ENCODE measurements at places on chromosomes 7 and 10.

DNA sequence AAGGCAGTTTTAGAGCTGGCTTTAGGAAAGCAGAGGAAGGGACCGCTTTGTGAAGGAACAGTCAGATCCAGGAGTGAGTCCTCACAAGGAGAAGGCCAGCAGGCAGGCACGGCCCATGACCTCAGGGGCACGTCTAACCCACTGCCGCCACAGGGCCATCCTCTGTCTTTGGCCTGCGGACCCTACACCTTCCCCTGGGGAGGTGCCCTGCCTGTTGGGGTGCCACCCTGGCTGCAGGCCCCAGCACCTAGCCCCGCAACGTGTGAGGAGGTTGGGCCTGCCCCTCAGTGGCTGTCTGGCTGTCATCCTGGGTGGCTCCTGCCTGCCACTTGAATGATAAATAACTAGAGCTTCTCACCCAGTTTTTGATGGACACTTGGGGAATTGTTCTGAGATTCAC, 31.0 kb upstream of the TRIM8 start:
- no peak for DNase-seq

GRCh38 chr10:90326498-90327267, 531.2 kb downstream of the HTR7 start:
- no peak for DNase-seq

DNA sequence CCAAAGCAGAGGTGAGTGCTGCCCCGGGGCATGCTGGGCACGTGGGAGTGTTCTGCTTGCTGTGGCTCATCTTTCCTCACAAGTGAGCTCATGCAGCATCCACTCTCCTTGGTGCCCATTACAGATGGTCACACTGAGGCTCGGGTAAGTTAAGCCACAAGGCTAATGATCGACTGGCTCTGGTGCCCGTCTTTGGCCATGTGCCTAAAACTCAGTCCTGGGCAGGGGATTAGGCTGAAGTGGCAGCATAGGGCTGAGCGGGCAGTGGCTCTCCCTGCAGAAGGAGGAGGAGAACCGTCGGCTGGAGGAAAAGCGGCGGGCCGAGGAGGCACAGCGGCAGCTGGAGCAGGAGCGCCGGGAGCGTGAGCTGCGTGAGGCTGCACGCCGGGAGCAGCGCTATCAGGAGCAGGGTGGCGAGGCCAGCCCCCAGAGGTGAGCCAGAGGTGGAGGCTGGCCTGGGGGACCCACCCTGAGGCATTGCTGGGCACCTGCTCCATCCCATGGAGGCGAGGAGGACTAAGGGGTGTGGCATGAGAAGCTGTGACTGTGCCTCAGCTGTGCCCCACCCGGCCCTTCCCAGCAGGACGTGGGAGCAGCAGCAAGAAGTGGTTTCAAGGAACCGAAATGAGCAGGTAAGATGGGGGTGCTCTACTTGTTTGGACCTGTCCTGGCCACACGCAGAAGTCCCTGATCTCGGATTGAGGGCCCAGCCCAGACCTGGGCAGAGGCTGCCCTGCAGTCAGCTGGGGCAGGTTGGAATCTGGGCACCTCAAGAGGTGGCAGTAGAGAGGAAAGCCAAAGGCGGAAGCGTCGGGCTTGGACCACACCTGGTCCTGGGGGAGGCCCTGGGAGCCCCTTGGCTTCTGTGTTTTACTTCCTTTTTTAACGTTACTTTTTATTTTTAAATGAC, 7.3 kb downstream of the PGAM2 start:
- DNase-seq: no peak

- DNase-seq: no peak
Measured at GRCh38 chr7:106520962-106521514, 139.9 kb downstream of the CCDC71L start.

DNA sequence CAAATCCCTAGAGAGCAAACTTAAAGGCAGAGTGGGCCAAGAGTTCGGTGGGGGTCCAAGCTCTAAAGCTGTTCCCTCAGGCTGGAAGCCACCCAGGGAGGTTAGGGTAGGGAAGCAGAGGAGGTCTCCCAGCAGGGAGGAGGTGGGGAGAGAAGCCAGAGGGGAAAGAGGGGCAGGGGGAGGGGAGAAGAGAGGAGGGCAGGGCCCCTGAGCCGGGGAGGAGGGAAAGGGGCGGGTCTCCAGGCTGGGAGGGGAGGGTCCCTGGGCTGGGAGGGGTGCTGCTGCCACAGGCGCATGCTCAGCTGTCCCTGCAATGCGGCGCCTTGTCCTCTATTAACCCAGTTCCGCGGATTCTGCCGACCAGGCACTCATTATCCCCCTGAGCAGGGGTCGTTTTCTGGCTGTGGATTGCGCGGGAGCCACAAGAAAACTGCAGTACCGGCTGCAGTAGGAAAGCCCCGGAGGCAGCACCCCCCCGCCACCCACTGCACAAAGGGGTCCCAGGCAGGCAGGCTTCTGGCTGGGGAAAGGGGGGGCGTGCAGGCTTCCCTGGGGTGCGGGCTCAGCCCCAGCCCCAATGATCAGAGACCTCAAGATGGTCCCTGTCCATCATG, 49.3 kb downstream of the CAMK2B start:
- peak; percentile 94 for DNase-seq

DNA sequence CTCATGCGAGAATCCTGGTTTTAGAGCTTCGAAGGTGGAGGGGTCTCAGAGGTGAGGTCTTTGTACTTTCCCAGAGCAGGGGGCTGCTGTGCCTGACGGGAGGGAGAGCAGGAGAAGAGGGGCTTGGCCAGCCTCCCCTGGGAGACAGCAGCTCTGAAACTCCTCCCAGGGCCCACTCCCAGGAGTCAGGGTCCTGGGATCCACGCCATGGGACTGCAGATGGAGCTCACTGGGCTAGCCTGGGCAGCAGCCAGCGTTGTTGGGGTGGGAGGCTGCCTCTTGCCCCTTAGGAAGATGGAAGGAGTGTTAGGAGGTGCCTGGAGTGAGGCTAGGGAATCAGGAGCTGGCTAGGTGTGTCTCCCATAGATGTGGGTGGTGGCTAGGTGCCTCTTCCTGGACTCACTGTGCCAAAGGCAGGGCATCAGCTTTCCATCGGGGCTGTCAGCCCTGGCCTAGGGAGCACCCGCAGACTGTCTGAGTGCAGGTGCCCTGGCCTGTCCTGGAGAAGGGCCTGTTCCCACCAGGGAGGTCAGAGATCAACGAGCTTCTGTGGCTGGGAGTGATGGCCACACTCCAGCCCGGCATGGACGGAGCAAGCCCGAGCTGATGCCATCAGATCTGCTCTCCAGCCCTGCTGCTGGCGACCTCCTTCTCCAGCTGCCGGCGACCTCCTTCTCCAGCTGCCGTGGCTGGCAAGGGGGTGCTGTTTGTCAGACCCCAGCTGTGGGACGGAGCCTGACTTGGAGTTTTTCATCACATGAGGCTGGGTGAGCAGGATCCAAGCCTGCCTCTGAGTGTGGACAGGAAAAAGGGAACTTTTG, 111.3 kb downstream of the PTPN20 start:
- DNase-seq: no peak

DNA sequence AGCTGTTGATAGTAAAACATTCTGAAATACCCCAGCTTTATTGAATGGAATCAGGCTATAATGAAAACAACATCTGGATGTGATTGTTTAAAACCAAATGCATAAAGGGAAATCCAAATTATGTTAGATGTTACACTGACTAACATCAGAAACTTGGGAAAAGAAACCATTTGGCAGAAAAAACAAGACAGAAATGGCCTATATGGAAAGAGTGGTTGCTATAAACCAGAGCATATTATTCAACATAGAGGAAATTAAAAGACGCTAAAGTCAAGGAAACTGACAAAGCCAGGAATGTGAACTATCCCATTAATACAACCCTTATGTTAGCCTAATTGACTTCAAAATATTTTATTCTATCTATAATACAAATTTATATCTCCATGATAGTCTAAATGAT, 53.0 kb upstream of the CABCOCO1 start:
- DNase-seq: no peak

DNA sequence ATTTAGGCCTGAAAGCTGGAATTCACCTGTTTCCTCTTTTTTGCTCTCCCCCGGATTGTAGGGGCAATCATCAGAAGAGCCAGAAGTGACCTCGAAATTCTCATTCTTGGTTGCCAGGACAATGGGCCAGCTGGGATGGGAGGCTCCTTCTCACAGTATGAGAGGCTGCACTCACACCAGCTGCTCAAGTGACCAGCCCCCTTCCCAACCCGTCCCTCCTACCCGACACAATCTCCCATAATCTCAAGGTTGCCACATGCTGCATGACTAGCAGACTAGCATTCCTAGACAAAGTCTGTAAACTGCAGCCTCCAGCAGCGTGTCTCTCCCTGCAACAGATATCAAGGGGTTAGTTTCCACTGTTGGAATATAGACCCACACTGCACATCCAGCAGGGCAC, 110.3 kb downstream of the C1GALT1 start:
- no peak for DNase-seq

GRCh38 chr7:138125598-138126111, 49.4 kb downstream of the AKR1D1 start:
- no peak for DNase-seq

GRCh38 chr10:50809596-50809995, 69.9 kb downstream of the ASAH2B start:
- DNase-seq: no peak

Measured in neural progenitor cell (in vitro differentiated cells).